ENCODE measurements at places on chromosomes 13 and 19.

GRCh38 chr13:22175241-22175640 is 504.4 kb downstream of the FGF9 start:
- no peak for DNase-seq

GRCh38 chr19:47729799-47730520 is 15.4 kb upstream of the NOP53 start:
- peak; percentile 71 for DNase-seq

DNA sequence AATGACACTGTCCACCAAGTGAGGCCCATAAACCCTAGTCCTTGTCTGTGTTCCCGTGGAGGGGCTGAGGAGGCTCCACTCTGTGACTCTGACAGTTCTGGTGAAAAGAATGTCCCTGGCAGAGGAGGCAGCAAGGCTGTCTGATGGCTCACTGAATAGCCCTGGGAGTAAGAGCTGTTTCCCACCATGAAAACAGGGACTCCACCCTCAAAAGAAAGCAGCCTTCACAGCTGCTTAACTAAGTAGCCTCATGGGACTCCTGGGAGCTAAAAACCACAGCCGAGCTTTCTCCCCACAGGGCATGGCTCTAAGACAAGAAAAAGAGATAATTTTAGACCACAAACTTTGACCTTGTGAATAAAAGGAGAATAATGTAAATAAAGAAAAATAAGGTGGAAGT is 135.1 kb upstream of the FRY start:
- no peak for DNase-seq

- peak; percentile 85 for DNase-seq
These were observed at the start of gene ZNF570 for GRCh38 chr19:37468961-37469777. Gene ZNF570, plus strand, starts transcription at chr19:37469356. Its CDS starts 999 bp downstream, at chr19:37470355.

- DNase-seq: no peak
These were observed 740 bp downstream of the ZNF555 start for GRCh38 chr19:2841855-2842574.

DNA sequence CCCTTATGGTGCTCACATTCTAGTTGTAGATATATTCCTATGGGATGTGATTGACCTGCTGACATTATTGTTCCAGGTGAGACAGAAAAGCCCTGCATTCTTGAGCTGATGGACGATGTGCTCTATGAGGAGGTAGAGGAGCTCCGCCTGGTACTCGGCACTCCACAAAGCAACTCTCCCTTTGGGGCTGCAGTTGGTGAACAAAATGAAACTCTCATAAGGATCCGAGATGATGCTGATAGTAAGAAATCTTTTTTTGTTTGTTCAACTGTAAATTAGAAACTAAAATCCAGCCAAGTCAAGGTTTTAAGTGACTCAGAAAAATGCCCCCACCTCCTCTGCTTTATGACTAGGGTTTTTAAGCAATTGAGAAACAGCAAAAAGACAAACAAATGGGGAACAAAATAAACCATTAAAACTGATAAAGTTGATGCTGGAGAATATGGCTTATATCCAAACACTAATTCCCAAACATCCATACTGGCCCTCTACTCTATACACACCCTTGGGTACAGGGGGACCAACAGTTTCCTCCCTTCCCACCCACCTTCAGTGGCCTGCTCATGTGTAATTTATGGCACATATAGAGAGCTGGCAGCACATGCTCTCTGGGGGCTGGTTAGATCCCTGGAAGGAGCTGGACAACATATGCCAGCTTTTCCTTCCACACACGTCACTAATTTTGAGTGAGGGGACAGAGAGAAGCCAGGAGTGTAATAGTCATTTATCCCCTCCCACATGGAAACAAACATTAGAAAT is 139.6 kb downstream of the STOML3 start:
- DNase-seq: no peak

DNA sequence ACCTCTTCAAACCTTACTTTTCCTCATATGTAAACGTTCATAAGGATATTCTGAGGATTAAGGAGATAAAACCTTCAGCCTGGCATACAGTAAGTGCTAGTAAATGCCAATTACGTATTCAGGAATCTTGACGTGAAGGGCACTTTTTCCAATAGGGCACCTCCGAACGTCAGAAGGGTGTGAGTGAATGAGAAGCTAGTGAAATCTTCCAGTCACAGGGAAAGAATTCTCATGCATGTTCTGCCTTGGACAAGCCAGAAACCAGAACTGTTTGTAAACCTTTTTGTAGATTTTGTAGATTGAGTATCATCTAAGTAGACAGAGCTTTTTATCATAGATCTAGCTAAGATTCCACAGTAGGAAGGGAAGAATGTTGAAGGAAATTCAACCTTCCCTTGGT is 16.5 kb downstream of the DGKH start:
- DNase-seq: no peak

- no peak for DNase-seq
These were observed 26.4 kb downstream of the GRTP1 start for GRCh38 chr13:113337556-113337955.

GRCh38 chr19:10372690-10373089 is 7.7 kb downstream of the TYK2 start:
- DNase-seq: no peak

- DNase-seq: peak; percentile 36
These were observed 609 bp downstream of the EPS15L1 start for GRCh38 chr19:16470911-16471811.

GRCh38 chr13:41700790-41701310 is 243.5 kb downstream of the RGCC start:
- no peak for DNase-seq

DNA sequence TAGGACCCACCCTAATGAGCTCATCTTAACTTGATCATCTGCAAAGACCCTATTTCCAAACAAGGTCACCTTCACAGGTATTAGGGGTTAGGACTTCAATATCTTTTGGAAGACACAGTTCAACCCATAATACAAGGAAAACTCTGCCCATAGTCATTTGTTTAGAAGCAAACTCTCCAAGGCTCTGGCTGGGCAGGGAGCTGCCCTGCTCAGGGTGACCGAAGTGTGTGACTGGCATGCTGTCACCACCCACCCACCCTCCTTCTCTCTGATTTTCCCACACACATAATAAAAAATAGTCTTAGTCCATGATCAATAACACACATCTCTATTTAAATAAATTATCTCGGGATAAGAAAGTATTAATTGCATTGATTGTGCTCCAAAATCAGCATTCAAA is 161.1 kb downstream of the KCTD15 start:
- no peak for DNase-seq

- DNase-seq: no peak
These were observed 292.8 kb downstream of the DCLK1 start for GRCh38 chr13:35838356-35838755.

DNA sequence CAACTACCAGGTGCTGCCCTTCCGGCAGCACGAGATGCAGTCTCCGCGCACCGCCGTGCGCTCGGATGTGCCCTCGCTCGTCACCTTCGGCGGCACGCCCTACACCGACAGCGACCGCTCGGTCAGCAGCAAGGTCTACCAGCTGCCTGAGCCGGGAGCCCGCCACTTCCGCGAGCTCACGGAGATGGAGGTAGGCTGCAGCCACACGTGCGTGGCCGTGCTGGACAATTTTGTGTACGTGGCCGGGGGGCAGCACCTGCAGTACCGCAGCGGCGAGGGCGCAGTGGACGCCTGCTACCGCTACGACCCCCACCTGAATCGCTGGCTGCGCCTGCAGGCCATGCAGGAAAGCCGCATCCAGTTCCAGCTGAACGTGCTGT is 15.2 kb upstream of the CRTC1 start:
- DNase-seq: no peak

GRCh38 chr19:16976446-16976845 is 50.2 kb downstream of the CPAMD8 start:
- DNase-seq: no peak

DNA sequence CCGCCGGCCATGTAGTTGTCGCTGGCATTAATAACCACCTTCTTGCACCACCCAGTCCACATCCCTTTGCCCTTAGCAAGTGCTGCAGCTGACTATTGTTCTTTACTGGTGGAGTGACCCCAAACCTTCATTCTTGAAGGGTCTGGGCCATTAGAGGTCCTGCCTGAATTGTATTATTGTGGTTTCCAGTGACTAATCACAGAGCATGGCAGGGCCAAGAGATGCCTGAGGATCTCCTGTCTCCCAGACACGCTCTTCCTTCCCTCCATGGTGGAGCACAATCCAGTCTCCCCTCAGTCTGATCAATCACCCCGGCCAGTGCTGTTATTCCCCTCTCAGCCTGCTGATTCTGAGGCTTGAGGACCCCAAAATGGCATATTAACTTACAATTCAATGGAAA is 39.0 kb downstream of the C1QTNF9 start:
- no peak for DNase-seq

Measured in activated naive CD8-positive, alpha-beta T cell treated with anti-CD3 and anti-CD28 coated beads, Interleukin-2, amount 50 U/mL, for 24 hours (primary cell).